ENCODE measurements at places on chromosomes 2 and 18. TPM values are rescaled to one million over a fixed set of nuclear protein-coding genes. Genes with fewer than 3 reads are reported as not detected.

DNA sequence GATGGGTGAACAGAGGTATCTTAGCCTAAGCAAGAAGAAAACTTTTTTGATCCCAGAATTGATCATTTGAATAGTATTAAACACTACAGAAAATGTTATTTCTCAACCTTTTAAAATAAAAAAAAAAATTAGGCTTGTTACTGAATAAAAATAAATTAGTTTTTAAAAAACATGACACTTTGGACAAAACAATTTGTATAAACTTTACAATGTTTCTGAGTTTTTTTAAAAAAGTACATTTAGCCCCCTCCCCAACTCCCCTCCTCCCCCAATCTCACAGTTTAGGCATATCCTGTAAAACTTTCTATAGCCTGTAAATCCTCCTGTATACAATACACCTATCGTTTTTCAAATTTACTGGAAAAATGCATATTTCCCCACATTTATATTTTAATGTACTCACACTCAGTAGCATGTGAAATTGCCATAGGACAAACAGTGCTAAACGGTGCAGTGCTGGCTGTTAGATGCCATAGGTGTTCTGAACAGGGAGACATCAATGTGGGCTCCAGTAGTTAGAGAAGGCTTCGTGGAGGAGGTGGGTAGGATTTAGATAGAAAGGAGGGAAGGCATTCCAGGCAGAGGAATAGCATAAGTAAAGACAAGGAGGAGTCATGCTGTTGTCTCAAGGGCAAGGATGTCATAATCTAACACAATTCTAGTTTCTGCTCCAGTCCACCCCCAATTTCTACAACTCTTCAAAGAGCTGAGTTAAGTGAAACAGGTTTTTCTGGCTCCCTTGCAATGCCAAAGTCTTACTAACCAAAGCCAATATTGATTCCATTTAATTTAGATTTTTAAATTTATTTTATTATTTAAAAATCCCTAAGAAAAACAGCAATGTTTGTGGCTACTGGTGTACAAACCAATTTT, 50.9 kb downstream of the SP3 start:
- no peaks in the 10 kb centered on the region for H3K27me3 ChIP-seq
- no peak overlapping the region for H3K27ac ChIP-seq
- peaks cover 17% of the 10 kb centered on the region for H3K36me3 ChIP-seq
- no peaks in the 10 kb centered on the region for H3K4me1 ChIP-seq

- no peaks in the 10 kb centered on the region for H3K27me3 ChIP-seq
- H3K4me1 ChIP-seq, result no peaks in the 10 kb centered on the region
- peak; percentile 10 for DNase-seq
- no peak overlapping the region for H3K27ac ChIP-seq
- H3K36me3 ChIP-seq, result no peaks in the 10 kb centered on the region
Measured at GRCh38 chr2:11014026-11014425, 102.3 kb downstream of the KCNF1 start.

TTR gene
- not detected for total RNA-seq

GRCh38 chr18:29012883-29013465, 836.0 kb upstream of the CDH2 start:
- no peak overlapping the region for H3K4me3 ChIP-seq
- peaks cover 2% of the 10 kb centered on the region for H3K4me1 ChIP-seq
- no peak for DNase-seq
- H3K27ac ChIP-seq, result no peak overlapping the region
- H3K36me3 ChIP-seq, result no peaks in the 10 kb centered on the region
- H3K27me3 ChIP-seq, result no peaks in the 10 kb centered on the region

PAX3 gene
- total RNA-seq, result not detected

GRCh38 chr2:130806370-130806769, 30.3 kb upstream of the ARHGEF4 start:
- no peaks in the 10 kb centered on the region for H3K27me3 ChIP-seq
- H3K4me3 ChIP-seq, result no peak overlapping the region
- DNase-seq, result no peak
- no peak overlapping the region for H3K27ac ChIP-seq
- H3K4me1 ChIP-seq, result no peaks in the 10 kb centered on the region

GRCh38 chr2:56314796-56315195, 131.0 kb downstream of the CCDC85A start:
- H3K4me1 ChIP-seq, result no peaks in the 10 kb centered on the region
- no peak overlapping the region for H3K27ac ChIP-seq
- H3K27me3 ChIP-seq, result no peaks in the 10 kb centered on the region
- no peaks in the 10 kb centered on the region for H3K36me3 ChIP-seq
- no peak overlapping the region for H3K4me3 ChIP-seq

- no peak for DNase-seq
- H3K27me3 ChIP-seq, result no peaks in the 10 kb centered on the region
- H3K4me3 ChIP-seq, result no peak overlapping the region
- H3K4me1 ChIP-seq, result peaks cover 26% of the 10 kb centered on the region
- H3K27ac ChIP-seq, result no peak overlapping the region
- H3K36me3 ChIP-seq, result no peaks in the 10 kb centered on the region
Measured at GRCh38 chr18:45755934-45756333, 32.0 kb downstream of the SLC14A1 start.

CPS1 gene
- 16.4 TPM for total RNA-seq

DNA sequence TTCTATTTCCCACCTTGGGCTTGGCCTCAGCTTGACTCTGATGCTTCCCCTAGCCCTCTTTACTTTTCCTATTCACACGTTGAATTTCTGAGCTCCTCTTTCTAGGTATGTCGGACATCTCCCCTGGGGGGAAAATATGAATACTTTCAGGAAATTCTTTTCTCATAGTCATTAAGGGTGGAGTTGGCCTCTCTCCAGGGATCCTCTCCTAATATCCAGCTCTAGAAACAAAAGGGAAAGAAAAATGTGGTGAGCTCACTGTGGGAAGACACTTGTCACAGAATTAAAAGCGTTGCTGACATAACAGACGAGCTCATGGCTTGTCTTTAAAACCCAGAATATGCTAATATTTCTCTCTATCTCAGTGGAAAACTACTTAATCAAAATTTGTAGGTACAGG, 132.7 kb upstream of the MEX3C start:
- no peak overlapping the region for H3K4me3 ChIP-seq
- no peak overlapping the region for H3K27ac ChIP-seq
- no peaks in the 10 kb centered on the region for H3K36me3 ChIP-seq
- H3K27me3 ChIP-seq, result no peaks in the 10 kb centered on the region
- DNase-seq, result no peak

DNA sequence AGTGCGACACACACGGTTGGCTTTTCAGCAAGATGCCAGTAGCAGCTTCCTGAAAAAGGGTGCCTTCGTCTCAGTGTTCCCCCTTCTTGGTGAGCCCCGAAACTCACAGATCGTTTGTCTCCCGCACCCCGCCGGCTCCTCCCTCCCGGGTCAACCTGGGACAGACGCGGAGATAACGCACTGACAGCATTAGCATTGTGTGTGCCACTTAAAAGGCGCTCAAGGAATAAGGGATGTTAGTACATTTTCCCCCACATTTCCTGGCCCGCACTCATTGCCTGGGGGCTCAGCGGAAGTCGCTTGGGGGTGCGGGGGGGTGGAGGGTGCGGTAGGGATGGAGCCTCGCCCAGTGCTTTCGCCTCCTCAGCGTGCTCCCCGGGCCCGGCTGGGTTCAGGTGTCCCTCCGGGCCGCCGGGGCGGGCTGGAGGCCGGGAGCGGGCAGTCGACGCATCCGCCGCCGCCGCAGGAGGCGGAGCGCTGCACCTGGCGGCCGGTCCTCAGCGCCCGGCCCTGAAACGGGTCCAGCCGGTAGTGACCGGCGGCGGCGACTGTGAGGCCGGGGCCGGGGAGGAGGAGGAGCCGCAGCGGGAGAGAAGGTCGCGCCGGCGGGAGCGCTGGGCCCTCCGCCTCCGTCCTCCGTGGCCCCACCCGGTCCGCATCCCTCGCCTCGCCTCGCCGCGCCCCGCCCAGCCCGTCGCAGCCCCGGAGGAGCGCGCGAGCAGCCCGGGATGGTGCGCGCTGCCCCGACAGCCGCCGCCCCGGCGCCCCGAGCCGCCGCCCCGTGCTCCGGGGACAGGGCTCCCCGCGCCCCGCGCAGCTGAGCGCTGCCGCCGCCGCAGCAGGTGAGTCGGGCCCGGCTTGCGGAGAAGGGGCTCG, at the start of gene MFSD6:
TSS of gene MFSD6 (plus strand) at position 694 of the 876 bp plus-strand sequence. CDS start 27,675 bp downstream, outside the sequence.
- no peak within 1 kb of the TSS for H3K27ac ChIP-seq
- peaks cover 21% of the 10 kb centered on the region for H3K27me3 ChIP-seq
- peak within 1 kb of the TSS; percentile 74 for H3K4me3 ChIP-seq
- H3K4me1 ChIP-seq, result peaks cover 7% of the 10 kb centered on the region
- DNase-seq, result peak; percentile 76

- no peaks in the 10 kb centered on the region for H3K27me3 ChIP-seq
- H3K4me1 ChIP-seq, result peaks cover 1% of the 10 kb centered on the region
- no peak overlapping the region for H3K27ac ChIP-seq
- H3K4me3 ChIP-seq, result no peak overlapping the region
- peak; percentile 25 for DNase-seq
- H3K36me3 ChIP-seq, result no peaks in the 10 kb centered on the region
Measured at GRCh38 chr2:201680743-201681142, 17.7 kb downstream of the MPP4 start.

GRCh38 chr2:100142393-100142792, at the start of gene AFF3:
Gene AFF3 (minus strand): TSS chr2:100142590. CDS start chr2:100104454, 38,136 bp downstream.
- no peaks in the 10 kb centered on the region for H3K36me3 ChIP-seq
- H3K27me3 ChIP-seq, result no peaks in the 10 kb centered on the region
- DNase-seq, result no peak

UGT1A5 gene
- not detected for total RNA-seq

DNA sequence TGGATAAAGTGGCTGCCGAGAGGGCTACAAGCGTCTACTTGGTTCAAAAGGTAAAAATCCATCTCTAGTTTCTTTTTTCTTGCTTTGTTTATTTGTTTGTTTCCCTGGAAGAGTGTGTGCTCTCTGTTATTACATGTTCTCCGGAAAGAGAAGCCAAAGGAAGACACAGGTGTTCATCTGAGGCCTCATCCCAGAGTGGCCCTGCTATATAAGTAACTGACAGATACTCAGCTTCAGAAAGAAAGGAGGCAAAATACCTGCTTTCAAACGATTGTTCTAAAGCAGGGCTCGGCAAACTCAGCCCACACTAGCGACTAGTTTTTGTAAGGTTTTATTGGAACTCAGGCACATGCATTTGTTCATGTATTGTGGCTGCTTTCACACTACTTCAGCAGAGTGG, 140.0 kb upstream of the ALPP start:
- H3K4me3 ChIP-seq, result no peak overlapping the region
- H3K36me3 ChIP-seq, result no peaks in the 10 kb centered on the region
- no peak for DNase-seq
- H3K4me1 ChIP-seq, result no peaks in the 10 kb centered on the region
- H3K27me3 ChIP-seq, result no peaks in the 10 kb centered on the region

- no peaks in the 10 kb centered on the region for H3K27me3 ChIP-seq
- H3K4me3 ChIP-seq, result no peak overlapping the region
- H3K36me3 ChIP-seq, result no peaks in the 10 kb centered on the region
- H3K27ac ChIP-seq, result no peak overlapping the region
- H3K4me1 ChIP-seq, result no peaks in the 10 kb centered on the region
Measured at GRCh38 chr2:108946442-108946841, 42.6 kb downstream of the EDAR start.

DNA sequence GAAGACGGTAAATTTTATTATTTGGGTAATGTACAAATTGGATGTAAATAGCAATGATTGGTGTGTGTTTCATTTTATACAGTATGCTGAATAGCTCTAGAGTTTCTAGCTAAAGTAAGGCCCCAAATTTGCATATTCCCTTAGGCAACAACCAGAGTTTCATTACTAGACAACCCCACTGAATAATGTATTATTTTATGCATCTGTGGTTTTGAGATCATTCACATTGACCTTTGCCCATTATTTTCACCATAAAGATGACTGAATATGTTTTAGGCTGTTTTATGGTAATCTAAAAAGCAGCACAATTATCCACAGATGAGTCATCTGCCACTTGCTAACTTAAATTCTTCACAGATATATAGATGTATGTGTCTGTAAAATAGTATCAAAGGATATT, 44.5 kb upstream of the C2orf74 start:
- peaks cover 8% of the 10 kb centered on the region for H3K36me3 ChIP-seq
- H3K27ac ChIP-seq, result no peak overlapping the region
- no peak overlapping the region for H3K4me3 ChIP-seq
- no peak for DNase-seq
- H3K4me1 ChIP-seq, result no peaks in the 10 kb centered on the region

DNA sequence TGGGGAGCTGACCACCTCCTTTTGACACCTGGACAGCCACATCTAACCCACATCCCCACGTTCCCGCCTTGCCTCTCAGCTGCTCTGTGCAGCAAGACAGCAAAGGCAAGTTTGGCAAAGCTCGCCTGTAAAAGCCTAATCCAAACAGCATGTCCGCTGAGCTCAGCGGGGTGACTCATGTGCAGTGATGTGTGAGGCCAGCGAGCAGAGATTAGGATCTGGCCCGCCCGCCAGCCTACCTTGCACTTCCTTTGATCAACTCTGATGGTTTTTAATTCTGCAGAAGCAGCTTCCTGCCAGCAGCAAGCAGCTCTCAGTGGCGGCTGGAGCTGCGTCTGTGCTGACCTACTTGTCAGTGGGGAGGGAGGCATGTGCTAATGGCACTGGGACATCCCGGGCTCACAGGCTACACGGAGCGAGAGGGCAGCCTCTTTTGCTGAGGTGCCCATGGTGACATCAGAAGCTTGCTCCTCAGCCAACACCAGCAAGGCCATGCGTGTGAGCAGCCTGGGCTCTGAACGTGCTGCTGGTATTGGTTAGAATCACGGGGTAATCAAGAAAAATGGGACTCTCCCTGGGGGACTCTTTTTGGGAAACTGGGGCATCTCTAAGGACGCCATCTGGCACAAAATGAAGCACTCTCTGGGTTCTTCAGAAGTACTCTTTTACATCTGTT, 36.0 kb upstream of the EML4 start:
- H3K27ac ChIP-seq, result no peak overlapping the region
- peak; percentile 65 for DNase-seq

DNA sequence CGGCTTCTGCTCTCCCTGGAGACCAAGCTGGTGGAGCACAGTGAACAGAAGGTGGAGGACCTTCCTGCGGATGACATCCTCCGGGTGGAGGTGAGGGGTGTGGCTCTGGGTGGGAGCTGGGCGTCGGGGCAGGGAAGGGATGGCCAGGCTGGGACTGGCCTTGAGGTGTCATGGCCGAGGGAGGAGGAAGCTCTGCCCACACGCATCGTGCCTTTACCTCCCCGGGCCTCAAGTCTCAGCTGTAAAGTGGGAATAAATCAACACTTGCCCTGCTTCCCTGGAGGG, 98.2 kb downstream of the DYSF start:
- H3K4me3 ChIP-seq, result no peak overlapping the region
- H3K27me3 ChIP-seq, result no peaks in the 10 kb centered on the region
- H3K4me1 ChIP-seq, result no peaks in the 10 kb centered on the region
- H3K27ac ChIP-seq, result no peak overlapping the region

GRCh38 chr2:182862091-182862490, 4.3 kb downstream of the FRZB start:
- H3K4me1 ChIP-seq, result peaks cover 3% of the 10 kb centered on the region
- H3K4me3 ChIP-seq, result no peak overlapping the region
- peaks cover 17% of the 10 kb centered on the region for H3K27me3 ChIP-seq
- H3K36me3 ChIP-seq, result no peaks in the 10 kb centered on the region
- no peak overlapping the region for H3K27ac ChIP-seq

GRCh38 chr2:30239308-30239985, 8.1 kb downstream of the LBH start:
- H3K27me3 ChIP-seq, result no peaks in the 10 kb centered on the region
- no peak overlapping the region for H3K4me3 ChIP-seq
- H3K36me3 ChIP-seq, result no peaks in the 10 kb centered on the region
- no peak overlapping the region for H3K27ac ChIP-seq

SCN7A gene
- 0.19 TPM for total RNA-seq

NEURL3 gene
- not detected for total RNA-seq

Data from H1 (cell line).